CD4-positive, alpha-beta T cell (primary cell): ENCODE measurements at places on chromosomes 13 and 19.

GRCh38 chr13:91045351-91046034, 302.0 kb upstream of the MIR17HG start:
- DNase-seq: no peak

DNA sequence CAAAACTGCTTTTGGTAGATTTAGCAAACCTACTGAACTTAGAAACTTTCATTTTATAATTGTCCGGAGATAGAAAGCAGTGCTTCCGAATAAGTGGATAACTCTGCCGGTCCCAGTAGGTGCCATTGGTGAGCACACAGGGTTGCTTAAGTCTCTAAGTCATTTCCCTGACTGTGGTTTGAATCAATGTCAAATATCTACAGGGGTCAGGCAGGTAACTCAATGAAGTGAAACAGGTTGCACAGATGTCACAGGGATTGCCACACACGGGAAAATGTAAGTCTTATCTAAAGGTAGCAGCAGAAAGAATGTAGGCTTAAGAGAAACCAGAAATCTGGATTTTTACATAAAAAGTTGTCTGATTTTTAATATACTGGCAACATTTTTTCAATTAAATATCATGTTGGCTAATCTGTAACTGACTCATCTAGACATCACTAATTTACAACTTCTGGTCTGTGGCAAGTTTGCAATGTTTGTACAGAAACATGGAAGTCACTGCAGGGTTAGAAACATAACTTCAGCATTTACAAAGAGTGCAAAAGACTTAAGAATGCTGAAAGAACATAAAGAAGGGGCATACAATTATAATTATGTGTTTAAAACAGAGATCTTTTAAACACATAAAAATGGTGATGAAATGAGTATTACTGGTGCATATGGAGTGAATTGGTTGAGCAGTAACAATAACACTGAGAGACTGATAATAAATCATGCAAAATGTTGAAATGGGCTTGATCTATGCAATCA, 14.3 kb upstream of the LRRC63 start:
- DNase-seq: no peak

DNA sequence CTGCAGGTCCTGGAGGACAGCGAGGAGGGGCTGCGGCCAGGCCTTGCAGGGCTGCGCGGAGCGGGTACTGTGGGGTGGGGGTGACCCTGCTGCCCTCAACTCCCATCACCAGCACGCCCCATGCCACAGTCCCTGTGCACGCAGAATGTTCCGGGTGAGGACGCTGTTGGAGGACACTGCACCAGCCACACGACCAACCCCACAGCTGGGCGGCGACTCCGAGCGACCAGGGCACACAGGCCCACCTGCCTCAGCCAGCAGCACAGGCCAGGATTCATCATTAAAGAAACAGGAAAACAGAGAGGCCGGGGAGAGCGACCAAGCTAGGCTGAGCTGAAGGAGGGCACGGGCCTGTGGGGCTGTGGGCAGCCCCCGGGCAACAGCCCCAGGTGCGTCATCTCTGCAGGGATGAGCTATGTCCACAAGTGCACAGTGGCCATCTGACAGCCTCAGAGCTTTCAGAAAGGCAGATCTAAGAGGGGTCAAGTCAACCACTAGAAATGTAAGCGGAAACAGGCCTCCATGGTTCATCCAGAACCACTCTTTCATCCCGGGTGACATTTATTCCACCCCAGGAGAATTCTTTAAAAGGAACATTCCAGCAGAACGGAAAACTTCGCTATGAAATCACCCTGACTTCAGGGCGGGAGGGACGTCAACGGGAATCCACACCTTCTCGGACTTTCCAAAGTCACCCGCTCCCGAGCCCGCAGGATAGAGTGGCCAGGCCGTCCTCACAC, 1.5 kb downstream of the GAS6 start:
- DNase-seq: no peak

DNA sequence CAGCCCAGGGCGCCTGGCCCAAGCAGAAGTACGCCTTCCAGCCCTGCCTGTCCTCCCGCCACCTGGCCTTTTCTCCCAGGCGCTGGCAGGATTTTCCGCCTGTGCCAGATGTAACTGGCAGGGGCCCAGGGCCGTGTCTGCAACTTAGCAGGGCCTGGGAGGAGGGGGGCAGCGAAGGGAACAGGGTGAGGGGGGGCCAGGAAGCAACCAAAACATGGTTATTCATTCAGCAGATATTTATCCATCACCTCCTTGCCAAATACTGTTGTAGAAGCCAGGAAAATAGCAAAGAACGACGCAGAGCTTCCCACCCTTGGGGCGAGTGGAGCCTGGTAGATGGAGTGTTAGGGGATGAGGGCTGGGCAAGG, 5.6 kb downstream of the TLE6 start:
- no peak for DNase-seq

- no peak for DNase-seq
Observed at GRCh38 chr19:30106417-30107095, 164.5 kb downstream of the URI1 start.

GRCh38 chr13:30584051-30584731, 33.5 kb upstream of the USPL1 start:
- no peak for DNase-seq

- DNase-seq: no peak
Observed at GRCh38 chr13:107258599-107259187, 690.8 kb upstream of the ARGLU1 start.

GRCh38 chr19:40932008-40932959, 50.3 kb upstream of the CYP2A7 start:
- no peak for DNase-seq

DNA sequence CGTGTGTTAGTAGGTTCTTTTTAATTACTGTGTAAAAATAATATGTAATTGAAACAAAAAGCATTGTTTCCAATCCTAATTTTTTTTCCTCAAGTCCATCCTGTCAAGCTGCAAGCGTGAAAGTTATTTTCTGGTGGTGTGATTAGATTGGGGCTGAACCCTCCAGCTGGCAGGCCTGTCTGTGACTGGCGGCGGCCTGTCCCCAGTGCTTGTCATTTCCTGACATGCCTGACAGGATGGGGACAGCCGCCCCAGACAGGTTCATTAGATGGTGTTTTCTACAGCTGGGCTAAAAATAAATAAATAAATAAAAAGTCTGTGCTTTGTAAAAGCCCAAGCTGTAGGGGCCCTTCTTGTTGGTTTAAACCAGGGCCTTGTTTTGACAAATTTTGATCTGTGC, 53.7 kb upstream of the MAB21L1 start:
- no peak for DNase-seq

DNA sequence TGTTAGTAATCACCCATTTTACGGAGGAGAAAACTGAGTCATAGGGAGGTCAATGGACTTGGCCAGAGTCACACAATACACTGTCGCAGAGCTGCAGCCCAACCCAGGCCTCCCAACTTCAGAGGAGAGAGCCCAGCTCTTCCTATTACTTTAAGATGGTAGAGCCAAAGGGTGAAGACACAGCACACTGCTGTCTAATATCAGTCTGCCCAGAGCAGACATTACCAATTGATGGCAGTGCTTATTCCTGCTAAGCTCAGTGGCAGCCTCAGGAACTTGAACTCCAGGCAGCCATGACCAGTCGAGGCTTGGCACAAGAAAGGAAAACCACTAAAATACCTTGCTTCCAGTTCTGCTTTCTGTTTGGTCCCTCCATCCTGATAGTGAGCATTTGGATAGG, 18.4 kb downstream of the TMEM150B start:
- no peak for DNase-seq

DNA sequence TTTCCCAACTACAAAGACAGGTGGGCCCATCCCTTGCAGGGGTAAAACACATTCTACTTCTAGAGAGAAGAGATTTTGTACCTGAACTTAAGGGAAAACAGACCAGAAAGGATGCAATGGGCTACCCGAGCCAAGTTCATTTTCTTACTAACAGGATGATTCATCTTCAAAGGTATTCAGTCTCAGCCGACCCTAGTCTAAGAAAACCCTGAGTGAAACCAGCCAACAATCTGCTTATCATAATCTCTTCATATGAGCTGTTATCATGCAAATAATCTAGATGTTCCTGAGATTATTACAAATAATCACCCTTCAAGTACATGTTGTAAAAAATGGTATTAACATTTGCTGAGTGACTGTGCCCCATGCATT, 15.6 kb downstream of the PABPC3 start:
- DNase-seq: no peak

DNA sequence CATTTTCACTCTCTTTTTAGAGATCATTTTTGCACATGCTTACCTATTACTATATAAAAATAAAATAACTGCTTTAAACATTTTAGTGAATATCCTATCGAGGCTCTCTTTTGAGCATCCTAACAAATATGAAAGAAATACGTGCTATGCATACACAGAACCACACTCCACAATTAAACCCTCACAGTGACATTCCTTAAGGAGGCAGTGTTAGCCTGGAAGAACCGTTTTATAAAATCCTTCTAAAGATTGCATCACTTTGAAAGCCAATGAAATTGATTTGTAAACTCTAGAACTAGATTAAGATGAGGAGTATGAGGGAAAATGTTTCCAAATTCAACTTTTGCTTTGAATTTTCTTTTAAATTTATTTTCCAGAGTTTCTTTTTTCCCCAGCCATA, 11.1 kb upstream of the ENOX1 start:
- DNase-seq: no peak

GRCh38 chr13:30172593-30173302, 134.6 kb downstream of the KATNAL1 start:
- DNase-seq: no peak

DNA sequence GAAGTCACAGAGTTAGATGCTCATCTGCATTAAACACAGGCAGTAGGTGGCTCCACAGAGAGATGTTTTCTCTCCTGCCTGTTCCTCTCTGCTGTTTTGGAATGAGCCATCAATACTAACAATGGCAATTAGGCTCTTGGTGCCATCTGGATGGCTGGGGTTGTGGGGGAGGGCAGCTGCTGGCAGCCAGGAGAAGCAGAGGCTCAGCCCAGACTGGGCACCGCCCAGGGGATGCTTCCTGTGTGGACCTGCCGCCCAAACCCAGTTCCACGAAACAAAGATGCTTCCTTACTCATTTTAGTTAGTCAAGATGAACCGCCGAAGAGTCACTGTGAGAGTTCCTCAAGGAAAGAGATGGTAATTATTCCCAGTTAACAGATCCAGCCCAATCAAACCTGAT, 50.8 kb upstream of the PCDH8 start:
- DNase-seq: no peak

DNA sequence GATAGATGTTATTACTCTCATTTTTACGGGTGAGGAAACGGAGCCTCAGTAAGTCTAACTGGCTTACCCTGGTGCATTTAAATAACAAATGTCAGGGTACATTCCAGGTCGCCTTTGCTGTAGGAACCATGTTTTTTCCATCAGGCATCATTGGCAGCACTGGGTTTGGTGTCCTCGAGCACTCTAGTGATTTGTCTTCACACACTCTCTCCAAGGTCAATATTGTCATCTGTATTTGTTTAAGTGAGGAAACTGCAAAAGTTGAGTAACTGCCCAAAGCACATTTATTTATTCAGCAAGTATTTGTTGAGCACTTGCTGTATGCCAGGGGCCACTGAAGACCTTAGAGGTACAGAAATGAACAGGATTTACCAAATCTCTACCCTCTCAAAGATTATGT, 78.6 kb downstream of the DCT start:
- no peak for DNase-seq

DNA sequence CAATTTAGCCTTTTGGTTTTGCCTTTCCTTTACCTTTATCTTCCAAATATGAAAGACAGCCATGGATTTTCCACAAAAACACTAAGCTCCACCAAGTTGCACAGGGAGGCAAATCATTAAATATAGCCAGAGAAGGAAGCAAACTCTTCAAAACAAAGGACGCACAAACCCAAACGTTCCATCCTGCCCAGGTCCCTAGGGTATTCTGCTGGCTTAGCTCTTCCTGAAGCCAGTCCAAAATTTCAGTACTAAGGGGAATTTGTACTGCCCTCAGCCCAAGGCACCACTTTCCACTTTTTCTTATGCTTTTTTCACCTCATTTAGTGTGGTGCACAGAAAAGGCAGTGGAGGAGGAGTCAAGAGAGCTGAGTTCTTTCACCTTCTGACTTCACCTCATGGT, 169.9 kb downstream of the FLT1 start:
- DNase-seq: no peak

GRCh38 chr13:30446126-30446500, 19.6 kb downstream of the HMGB1 start:
- DNase-seq: no peak

GRCh38 chr13:20799726-20800416, 26.1 kb upstream of the EEF1AKMT1 start:
- no peak for DNase-seq

GRCh38 chr13:31310356-31310755, 110.6 kb downstream of the B3GLCT start:
- no peak for DNase-seq

GRCh38 chr13:29959603-29960002, 109.2 kb upstream of the UBL3 start:
- no peak for DNase-seq

GRCh38 chr13:59671881-59672280, 491.8 kb downstream of the DIAPH3 start:
- DNase-seq: no peak

DNA sequence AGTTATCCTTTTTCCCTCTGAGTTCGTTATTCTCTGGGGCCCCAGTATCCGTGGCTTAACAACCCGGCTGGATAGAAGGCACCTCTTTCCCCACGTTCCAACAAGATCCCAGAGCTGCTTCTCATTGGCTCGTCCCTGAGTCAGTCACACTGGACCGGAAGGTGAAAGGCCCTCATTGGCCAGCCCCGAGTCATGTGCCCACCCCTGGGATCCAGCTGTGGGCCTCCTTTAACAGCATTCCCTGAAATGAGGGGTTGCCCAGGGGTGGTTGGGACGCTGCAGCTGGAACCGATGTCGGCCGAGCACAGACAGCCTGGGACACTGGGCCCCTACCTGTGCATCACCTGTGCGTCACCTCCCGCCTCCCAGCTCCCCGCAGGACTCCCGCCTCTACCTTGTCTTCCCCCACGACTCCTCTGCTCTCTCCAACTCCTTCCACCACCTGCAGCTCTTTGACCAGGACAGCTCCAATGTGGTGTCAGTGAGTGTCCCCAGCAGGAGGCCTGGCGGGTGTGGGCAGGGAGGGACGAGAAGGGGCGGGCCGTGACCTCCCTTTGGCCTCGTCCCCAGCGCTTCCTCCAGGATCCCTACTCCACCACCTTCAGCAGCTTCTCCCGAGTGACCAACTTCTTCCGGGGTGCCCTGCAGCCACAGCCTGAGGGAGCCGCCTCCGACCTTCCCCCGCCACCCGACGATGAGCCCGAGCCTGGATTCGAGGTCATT, 4.3 kb downstream of the TBC1D17 start:
- no peak for DNase-seq

GRCh38 chr19:18475762-18476331, 37.9 kb upstream of the ISYNA1 start:
- DNase-seq: no peak

DNA sequence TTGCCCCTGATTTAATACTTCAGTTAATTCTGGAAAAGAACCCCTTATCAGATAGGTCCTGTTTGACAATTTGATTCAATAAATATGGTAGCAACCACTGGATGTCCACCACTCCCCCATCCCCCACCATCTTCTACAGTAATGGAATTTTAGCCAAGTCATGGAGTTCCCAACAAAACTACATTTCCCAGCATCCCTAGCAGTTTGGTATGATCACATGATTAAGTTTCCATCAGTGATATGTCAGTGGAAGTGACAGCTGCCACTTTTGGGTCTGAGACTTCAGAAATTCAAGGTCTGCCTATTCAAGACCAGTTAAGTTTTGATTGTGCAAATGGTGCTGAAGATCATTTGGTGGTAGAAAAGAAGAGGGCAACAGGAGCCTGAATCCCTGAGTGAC, 85.5 kb downstream of the CACNA1A start:
- no peak for DNase-seq

- DNase-seq: no peak
Observed at GRCh38 chr13:36076211-36076610, 55.0 kb downstream of the DCLK1 start.
